Activated naive CD8-positive, alpha-beta T cell treated with anti-CD3 and anti-CD28 coated beads for 36 hours (primary cell): ENCODE measurements at places on chromosomes 12 and 14.

GRCh38 chr12:111937429-111937828 lies 75.5 kb downstream of the TMEM116 start:
- H3K4me3 ChIP-seq, result no peak overlapping the region
- H3K27me3 ChIP-seq, result no peaks in the 10 kb centered on the region
- no peak for DNase-seq
- no peaks in the 10 kb centered on the region for H3K36me3 ChIP-seq
- no peak overlapping the region for H3K27ac ChIP-seq
- H3K4me1 ChIP-seq, result peaks cover 5% of the 10 kb centered on the region

DNA sequence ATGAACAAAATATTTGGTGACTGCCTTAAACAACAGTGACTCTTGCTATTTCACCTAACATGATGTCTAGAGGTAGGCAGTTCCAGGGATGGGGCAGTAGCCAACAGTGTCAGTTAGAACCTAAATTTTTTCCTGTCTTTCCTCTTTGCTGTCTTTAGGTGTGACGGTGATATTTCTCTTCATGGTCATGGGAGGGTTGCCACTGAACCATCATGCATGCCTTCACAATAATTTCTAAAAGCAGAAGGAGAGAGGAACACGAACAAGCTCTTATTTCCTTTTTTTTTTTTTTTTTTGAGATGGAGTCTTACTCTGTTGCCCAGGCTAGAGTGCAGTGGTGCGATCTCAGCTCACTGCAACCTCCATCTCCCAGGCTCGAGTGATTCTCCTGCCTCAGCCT lies 2.4 kb downstream of the CCDC63 start:
- H3K36me3 ChIP-seq, result no peaks in the 10 kb centered on the region
- no peak overlapping the region for H3K4me3 ChIP-seq
- H3K27me3 ChIP-seq, result peaks cover 61% of the 10 kb centered on the region
- H3K4me1 ChIP-seq, result peaks cover 11% of the 10 kb centered on the region

DNA sequence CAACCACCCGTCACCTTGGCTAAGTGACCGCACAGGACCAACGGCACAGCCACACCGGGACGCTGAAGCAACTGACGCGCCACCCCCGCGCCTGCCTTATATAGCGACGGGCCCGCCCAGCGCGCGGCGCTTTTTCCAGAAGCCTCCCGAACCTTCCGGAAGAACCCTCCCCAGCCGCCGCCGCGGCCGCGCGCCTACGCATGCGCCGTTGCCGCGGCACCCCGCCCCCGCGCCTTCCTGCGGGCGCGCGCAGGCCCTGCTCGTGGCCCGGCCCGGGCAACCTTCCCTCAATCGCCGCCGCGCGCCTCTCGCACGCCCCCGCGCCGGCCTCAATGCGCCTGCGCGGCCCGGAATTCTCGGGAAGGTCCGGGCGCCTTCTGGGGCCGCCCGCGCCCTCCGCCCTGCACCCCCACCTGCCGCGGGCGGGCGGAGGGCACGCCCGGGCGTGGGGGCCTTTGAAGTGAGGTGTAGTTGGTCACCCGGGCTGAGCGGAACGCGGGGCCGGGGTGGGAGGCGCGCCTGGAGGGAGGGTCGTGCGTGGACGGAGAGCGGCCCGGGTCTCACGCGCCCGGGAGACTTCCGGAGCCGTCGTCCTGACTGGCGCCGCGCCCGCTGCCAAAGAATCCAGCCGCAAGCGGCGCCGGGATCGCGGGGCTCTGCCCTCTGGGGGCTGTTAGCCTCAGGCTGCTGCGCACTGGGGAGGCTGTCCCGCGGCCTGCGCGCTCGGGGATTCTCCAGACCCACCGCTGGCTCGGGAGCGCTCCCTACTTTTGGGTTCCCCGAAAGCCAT lies at the start of gene HSP90AA1:
Gene HSP90AA1 (minus strand): TSS at position 73 of the 790 bp plus-strand sequence. CDS start 666 bp downstream, outside the sequence.
- no peaks in the 10 kb centered on the region for H3K27me3 ChIP-seq
- DNase-seq, result peak; percentile 97
- H3K4me1 ChIP-seq, result peaks cover 45% of the 10 kb centered on the region

GRCh38 chr12:124739953-124740561 lies 123.6 kb downstream of the SCARB1 start:
- no peak overlapping the region for H3K4me3 ChIP-seq
- H3K4me1 ChIP-seq, result peaks cover 34% of the 10 kb centered on the region
- no peak overlapping the region for H3K27ac ChIP-seq
- peaks cover 1% of the 10 kb centered on the region for H3K36me3 ChIP-seq
- no peak for DNase-seq

DNA sequence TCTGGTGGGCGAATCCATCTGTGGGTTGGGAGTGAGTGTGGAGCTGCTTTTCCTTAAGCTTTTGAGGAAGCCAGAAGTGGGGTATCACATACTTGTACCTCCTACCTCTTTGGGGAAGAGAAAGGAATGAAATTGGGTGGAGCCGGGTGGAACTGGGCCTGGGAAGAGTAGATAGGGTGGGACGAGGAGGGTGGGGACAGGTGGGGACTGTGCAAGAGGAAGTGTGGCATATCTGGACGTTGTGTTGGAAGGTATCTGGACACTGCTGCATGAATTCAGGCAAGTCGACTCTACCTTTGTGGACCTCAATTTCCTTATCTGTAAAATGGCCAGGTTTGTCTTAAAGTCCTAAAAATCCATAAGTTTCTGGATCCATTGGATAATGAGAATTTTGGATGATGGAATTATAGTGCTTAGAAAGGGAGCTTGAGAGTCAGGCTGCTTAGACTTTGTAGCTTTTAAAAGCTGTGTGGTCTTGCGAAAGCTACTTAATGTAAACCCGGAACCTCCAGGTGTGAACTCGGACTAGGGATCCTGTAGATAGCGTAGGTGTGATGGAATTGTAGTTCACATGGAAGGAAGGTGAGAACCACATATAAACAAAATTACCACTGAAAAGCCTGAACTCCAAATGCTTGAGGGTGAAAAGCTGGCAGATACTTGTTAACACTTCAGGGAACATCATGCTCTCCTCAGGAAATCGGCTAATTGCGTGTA lies 2.1 kb downstream of the VRTN start:
- no peak overlapping the region for H3K4me3 ChIP-seq
- H3K4me1 ChIP-seq, result no peaks in the 10 kb centered on the region
- H3K27ac ChIP-seq, result no peak overlapping the region
- DNase-seq, result no peak

DNA sequence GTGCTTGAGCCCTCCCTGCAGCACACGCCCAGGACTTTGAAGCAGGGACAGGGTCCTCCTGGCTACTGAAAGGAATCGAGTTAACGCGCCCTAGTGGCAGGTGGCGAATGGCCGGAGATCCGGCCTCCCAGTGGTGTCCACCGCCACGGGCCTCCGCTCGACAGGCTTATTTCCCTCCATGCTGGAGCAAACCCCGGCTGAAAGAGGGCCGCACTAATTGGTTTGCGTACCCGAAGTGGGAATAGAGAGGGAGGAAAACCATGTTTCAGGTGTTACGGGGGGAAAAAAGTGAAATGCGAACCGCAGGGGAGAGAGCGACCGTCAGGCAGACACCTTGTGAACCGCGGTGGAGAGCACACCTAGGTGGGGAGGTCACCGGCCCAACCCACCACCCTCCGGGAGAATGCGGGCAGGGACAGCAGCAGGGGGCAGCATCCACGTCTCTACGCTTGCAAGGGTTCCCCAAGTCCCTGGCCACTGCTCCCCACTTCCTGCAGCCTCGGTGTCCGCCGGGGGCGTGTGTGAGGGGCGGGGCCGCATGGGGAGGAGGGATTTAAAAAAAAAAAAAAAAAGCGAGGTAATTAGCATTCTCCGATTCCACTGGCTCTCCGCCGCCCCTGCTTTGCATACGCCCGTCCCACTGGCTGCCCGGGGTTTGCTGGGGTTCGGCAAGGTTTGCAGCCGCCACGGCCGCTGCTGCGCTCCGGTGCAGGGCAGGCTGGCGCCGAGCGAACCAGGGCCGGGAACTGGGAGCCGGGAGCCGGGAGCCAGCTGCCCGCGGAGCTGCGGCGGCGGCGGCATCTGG lies 224.6 kb upstream of the CRY1 start:
- H3K4me3 ChIP-seq, result peak overlapping the region; percentile 86
- H3K36me3 ChIP-seq, result peaks cover 9% of the 10 kb centered on the region
- H3K27me3 ChIP-seq, result peaks cover 5% of the 10 kb centered on the region
- peak; percentile 92 for DNase-seq
- H3K4me1 ChIP-seq, result peaks cover 31% of the 10 kb centered on the region

GRCh38 chr14:77882098-77882497 lies 82.2 kb downstream of the ADCK1 start:
- H3K27me3 ChIP-seq, result no peaks in the 10 kb centered on the region
- H3K4me3 ChIP-seq, result no peak overlapping the region
- no peaks in the 10 kb centered on the region for H3K4me1 ChIP-seq
- no peak overlapping the region for H3K27ac ChIP-seq
- H3K36me3 ChIP-seq, result peaks cover 12% of the 10 kb centered on the region

DNA sequence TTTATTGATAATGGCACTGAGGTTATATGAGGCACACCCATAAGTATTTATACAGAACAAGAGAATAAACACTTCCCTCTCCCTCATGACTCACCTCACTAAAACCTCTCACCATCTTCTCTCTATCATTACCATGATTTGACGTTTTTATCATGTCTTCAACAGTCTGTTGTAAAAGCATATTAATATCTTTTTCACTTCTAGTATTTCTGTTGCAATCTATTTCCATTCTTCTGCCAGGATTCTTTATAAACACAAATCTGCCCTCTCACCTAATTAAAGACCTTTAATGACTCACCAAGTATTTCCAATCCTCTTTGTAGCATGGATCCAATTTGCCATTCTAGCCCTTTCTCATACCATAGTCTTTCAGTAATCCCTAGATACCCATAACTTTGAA lies 527.7 kb downstream of the SLC16A7 start:
- DNase-seq, result no peak
- no peak overlapping the region for H3K27ac ChIP-seq
- H3K4me1 ChIP-seq, result no peaks in the 10 kb centered on the region
- no peaks in the 10 kb centered on the region for H3K36me3 ChIP-seq
- H3K27me3 ChIP-seq, result no peaks in the 10 kb centered on the region
- no peak overlapping the region for H3K4me3 ChIP-seq
